ENCODE measurements at places on chromosomes 2 and 18.

GRCh38 chr18:68965817-68966216, 167.9 kb downstream of the CCDC102B start:
- DNase-seq: no peak

DNA sequence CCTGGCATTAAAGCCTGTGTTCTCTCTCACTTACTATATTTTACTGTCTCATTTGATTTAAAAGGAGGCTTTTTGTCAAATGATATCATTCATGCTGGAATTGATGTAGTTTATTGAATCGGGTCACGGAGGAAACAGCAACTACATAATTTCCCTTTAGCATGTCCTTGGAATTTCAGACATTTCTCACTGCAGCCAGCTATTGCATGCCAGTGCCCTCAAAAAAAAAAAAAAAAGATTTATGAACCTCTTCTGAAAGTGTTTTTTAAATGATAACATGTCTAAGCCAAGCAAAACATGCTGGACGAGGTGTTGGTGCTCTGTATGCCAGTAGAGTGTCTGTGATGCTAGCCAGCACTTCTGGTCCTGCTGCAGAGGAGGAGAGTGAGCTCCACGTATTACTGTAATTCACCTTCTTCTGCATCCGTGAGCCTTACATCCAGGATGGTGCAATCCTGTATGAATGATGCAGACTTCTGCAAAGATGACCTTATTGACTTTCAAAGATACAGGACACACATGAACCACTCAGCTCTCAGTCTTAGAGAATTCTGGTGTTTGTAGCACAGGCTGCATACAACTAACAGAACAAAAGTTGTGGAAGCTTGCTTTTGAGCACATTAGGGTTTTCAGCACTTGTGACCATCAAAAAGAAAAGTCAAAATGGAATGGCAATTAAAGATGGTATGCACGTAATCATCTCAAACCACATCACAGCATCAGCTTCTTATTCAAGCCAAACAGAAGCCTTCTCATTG, 31.1 kb downstream of the UGP2 start:
- no peak for DNase-seq

- DNase-seq: no peak
These were observed 12.1 kb downstream of the ACOXL start for GRCh38 chr2:110744429-110744828.

DNA sequence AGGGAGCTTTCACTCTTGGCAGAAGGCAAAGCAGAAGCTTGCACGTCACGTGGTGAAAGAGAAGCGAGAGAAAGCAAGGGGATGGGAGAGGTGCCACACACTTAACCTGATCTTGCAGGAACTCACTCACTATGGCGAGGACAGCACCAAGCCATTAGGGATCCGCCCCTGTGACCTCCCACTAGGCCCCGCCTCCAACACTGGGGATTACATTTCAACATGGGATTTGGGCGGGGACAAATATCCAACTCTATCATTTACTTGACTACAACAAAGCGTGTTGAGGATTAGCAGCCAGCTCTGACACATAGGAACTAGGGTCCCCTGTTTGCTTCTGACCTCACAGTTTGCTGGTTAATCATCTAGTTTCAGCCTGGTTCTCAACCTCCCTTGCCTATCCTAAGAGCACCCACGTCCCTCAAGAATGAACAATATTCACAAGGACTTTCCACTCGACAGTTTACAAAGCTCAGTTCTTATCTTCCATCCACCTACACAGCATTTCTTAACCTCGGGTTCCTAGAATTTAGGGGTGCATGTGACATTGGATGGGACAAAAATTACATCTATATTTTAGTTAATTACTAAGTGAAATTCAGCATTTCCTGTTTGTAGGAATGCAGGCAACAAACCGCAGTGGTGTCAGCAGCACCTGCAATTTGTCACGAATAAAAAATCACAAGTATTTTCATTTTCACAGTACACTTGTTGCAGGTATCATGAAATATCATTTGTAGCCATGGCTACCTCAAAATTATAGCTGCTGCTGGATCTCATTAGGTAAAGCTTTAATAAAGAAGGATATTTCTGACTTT, 36.0 kb downstream of the LBH start:
- no peak for DNase-seq

GRCh38 chr18:49855711-49856415, 42.5 kb upstream of the ACAA2 start:
- DNase-seq: no peak

DNA sequence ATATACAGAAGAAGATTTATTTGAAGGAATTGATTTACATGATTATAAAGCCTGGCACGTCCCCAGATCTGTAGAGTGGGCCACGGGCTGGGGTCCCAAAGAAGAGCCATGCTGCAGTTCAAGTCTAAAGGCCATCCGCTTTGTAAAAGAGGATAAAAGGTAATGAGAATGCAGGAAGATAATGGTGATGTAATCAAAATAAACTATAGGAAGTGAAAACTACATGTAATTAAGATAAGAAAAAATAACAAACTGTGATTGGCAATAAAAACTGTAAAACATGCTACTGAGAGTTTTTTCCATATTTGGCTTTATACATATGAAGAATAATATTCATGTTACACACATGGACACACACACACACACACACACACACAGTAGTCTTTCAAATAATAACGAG, 59.0 kb upstream of the TMEFF2 start:
- DNase-seq: no peak

DNA sequence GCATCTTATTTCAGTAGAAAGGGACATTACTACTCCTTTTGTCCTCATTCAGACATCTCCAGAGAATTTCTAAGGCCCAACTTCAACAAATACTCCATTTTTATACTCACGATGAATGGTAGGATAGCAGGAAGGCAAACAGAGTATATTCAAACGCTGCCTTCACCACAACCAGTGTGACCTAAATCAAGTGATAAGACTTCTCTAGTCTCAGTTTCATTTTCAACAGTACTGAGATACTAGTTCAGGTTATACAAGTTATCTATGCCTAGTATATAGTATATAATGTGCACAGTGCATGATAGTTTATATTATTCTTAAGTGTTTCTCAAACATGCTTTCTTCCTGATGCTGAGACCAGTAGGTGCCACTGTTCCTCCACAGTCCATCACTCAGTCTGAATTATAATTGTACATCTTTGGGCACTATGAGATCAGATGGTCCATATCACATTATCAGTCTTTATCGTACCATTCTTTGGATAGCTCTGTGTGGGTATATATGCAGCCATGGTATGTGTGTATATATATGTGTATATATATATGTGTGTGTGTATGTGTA, 66.3 kb upstream of the RPE start:
- DNase-seq: no peak

- DNase-seq: no peak
These were observed 76.6 kb upstream of the ITGA4 start for GRCh38 chr2:181380581-181380980.

DNA sequence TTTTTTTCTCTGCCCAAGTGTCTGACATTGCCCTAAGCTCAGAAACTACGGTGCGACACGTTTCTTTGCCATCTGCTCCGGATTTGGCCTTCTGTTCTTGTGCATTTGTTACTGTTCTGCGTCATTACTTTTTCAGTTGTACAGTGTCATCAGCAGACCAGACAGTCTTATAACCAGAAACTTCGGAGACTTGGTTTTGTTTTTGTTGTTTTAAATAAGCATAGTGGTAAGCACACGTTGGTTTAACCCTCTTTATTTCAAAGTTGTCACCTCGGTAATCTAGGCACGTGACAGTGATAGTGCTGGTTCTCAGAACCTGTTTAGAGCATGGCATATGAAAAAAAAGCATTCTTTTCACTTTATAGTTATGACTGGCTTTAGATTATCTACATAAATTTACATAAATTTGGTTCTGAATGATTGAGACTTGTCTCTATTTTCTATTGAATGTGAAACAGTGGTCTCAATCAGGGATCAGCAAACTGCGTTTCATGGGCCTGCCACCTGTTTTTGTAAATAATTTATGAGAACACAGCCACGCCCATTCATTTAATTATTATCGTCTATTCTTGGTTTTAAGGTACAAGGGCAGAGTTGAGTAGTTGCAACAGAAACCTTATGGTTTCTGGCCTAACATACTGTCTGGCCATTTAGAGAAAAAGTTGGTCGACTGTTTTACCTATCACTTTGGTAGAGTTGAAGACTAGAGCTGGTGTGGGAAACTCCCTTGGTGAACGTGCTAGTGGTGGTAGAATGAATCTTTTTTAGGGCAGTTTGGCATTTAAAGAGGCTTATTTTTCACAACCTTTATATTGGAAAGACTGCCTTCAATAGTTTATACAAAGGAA, 106.5 kb downstream of the ZNF532 start:
- DNase-seq: no peak

DNA sequence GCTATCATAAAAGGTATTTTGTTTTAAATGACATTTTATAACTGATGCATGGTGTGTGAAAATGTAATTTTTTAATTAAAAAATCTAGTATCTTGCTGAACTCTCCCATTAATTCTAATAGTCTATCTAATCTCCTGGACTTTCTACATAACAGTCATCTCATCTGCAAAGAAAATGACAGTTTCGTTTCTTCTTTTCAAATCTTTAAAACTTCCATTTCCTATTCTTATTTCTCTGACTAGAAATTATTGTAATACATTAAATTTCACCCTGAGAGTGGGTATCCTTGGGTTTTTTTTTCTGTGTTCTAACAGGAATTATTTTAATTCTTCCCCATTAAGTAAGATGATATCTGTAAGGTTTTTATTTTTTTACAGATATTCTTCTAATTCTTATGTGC, 120.1 kb downstream of the KCNF1 start:
- no peak for DNase-seq

DNA sequence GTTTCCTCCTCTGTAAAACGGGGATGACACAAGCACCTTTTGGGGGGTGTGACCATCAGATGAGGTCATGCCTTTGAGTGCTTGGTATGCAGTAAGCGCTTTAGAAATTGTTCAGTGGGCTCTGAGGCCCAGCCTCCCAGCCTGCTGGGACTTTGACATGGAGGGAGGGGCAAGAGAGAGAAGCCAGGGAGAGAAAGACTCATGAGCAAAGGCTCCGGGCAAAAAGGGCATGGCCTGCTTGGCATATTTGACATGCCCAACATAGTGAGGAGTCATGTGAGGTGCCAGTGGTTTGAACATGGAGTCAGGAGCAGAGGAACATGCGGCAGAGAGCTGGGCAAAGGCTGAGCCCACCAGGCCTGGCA, 14.0 kb downstream of the TNS1 start:
- DNase-seq: no peak

All from iPS-NIHi11 (cell line).